Chondrocyte (in vitro differentiated cells): ENCODE measurements at places on chromosomes 1 and 21. TPM values are rescaled to one million over a fixed set of nuclear protein-coding genes. Genes with fewer than 3 reads are reported as not detected.

SLAMF1 gene
- total RNA-seq, result not detected in 3 replicates

DNA sequence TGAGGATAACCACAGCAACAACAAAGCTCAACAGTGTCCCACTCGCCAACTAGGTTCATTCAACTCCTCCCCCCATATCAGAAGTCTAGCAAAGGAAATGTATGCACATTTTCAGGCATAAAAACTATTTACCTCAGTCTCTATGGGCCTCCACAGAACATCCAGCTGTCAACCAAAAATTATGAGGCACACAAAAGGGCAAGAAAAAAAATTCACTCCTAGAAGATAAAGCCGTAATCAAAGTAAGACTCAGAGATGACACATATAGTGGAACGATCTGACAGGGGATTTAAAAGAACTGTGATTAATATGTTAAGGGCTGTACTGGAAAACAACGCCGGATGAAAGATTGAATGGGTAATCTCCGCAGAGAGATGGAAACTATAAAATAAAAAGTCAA lies 158.7 kb downstream of the NTPCR start:
- H3K27ac ChIP-seq, result no peak overlapping the region
- peaks cover 46% of the 10 kb centered on the region for H3K4me1 ChIP-seq
- no peak overlapping the region for H3K4me3 ChIP-seq
- peaks cover 2% of the 10 kb centered on the region for H3K36me3 ChIP-seq

- no peaks in the 10 kb centered on the region for H3K27me3 ChIP-seq
- peaks cover 11% of the 10 kb centered on the region for H3K4me1 ChIP-seq
Measured at GRCh38 chr1:230278871-230279582, 147.1 kb downstream of the PGBD5 start.

NBPF4 gene
- not detected in 3 replicates for total RNA-seq

GRCh38 chr21:40886931-40887330 lies 40.0 kb upstream of the DSCAM start:
- no peak overlapping the region for H3K27ac ChIP-seq
- no peak overlapping the region for H3K4me3 ChIP-seq
- no peak for DNase-seq
- no peaks in the 10 kb centered on the region for H3K4me1 ChIP-seq
- H3K36me3 ChIP-seq, result no peaks in the 10 kb centered on the region

GRCh38 chr1:29398431-29398830 lies 162.1 kb downstream of the PTPRU start:
- no peak for DNase-seq
- H3K4me1 ChIP-seq, result no peaks in the 10 kb centered on the region
- H3K4me3 ChIP-seq, result no peak overlapping the region
- H3K27me3 ChIP-seq, result peaks cover 19% of the 10 kb centered on the region
- no peaks in the 10 kb centered on the region for H3K36me3 ChIP-seq
- no peak overlapping the region for H3K27ac ChIP-seq

DNA sequence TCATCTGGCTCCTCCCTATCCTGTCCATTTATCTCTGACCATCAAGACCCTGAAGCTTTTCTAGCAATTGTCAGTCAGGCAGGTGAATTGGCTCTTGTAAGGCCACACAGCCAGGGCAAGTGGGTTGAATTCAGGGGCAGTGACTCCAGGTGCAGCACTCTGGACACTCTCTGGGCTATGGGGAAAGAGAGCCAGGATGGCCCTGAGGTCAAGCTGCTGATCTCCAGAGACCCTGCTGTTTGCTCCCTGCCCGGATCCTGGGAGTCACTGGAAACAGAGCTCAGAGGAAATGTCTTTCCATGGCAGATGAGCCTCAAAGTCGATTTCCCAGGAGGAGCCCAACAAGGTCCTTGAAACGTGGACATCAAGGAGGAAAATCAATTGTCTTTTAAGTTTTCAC lies 184.4 kb downstream of the C1orf94 start:
- no peaks in the 10 kb centered on the region for H3K36me3 ChIP-seq
- no peaks in the 10 kb centered on the region for H3K27me3 ChIP-seq
- no peaks in the 10 kb centered on the region for H3K4me1 ChIP-seq
- no peak overlapping the region for H3K4me3 ChIP-seq

DNA sequence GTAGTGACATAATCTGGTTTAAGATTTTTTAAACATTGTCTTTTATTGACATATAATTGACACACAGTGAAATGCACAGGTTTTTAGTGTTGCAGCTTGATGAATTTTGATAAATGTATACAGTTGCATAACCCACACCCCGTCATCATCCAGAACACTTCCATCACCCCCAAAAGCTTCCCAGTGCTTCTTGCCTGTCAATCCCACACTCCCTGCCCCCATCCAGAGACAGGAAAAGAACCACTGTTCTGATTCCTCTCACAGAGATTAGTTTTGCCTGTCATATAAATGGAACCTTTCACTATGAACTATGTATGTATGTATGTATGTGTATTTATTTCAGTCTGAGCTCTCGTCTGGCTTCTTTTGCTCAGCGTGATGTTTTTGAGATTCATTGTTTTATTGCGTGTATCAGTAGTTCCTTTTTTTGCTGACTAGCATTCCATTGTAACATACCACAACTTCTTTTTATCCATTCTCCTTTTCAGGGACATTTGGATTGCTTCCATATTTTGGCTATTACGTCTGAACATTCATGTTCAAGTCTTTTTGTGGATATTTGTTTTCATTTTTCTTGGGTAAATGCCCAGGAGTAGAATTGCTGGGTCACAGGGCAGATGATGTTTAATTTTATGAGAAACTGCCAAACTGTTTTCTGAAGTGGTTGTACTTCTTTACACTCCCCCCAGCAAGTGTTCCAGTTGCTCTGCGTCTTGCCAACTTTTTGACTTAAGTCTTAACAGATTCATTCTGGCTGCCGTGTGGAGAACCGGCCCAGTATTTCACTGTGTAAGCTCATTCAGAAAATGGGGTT lies 8.7 kb downstream of the UBIAD1 start:
- H3K27ac ChIP-seq, result peak overlapping the region; percentile 92
- H3K4me1 ChIP-seq, result peaks cover 22% of the 10 kb centered on the region
- H3K27me3 ChIP-seq, result no peaks in the 10 kb centered on the region
- no peak for DNase-seq
- peaks cover 22% of the 10 kb centered on the region for H3K36me3 ChIP-seq

GUCA2A gene
- not detected in 3 replicates for total RNA-seq

STIL gene
- total RNA-seq, result 5.0 to 6.9 TPM (median 5.2 TPM) in 3 replicates

DNA sequence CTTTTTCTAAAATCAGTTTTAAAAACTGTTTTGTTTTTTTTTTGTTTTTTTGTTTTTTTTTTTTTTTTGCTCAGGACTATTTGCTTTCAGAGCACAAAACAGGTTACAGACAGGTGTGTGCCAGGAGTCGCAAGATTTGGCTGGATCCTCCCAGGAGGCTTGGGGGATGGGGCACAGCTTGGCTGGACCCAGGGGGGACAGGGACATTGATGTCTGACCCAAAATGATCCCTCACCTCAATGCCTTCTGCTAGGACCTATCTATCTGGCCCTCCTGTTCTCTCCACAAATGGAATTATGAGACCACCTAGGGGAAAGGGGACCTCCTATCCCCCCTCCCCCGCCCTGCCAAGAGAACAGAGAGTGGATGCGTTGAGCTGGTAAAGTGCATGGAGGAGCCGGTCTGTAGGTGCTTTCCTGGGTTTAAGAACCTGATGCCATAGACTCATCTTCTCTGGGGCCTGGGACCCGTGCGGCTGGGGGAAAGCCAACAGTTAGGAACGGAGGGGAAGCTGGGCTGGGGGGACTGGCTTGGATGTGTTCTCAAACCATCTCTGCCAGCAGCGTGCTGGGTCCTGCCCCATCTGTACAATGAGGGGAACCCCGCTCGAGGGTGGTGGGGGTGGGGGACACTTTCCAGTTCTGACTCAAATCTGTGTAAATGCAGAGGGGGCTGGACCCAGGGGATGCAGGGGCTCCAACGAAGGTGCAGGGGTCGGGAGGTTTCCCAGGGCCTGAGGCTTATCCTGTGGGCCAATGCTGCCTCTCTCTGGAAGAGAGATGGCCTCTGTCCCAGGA lies 28.9 kb downstream of the RUNX3 start:
- H3K4me1 ChIP-seq, result no peaks in the 10 kb centered on the region
- no peak for DNase-seq
- H3K27ac ChIP-seq, result no peak overlapping the region
- H3K4me3 ChIP-seq, result no peak overlapping the region
- no peaks in the 10 kb centered on the region for H3K36me3 ChIP-seq

LRRC38 gene
- total RNA-seq, result not detected in 3 replicates
